ENCODE measurements at places on chromosomes 1 and 21. TPM values are rescaled to one million over a fixed set of nuclear protein-coding genes. Genes with fewer than 3 reads are reported as not detected.

DNA sequence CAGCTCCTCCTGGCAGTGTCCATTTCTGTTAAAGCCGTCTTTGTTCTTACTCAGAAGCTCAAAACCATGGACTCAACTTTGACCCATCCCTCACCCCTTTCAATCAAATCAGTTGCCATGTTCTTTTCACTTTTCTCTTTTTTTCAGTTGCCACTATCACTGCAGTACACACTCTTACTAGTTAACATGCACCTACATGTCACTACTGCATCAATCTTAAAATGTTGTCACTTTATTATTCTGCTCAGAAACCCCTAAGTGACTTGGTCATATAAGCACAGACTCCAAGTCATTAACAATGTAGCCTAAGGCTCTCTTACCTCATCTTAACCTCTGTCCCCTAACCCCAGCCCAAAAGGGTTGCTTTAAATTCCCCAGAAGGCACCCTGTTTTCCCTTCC, 9.0 kb downstream of the ZNF697 start:
- no peak for DNase-seq

GRCh38 chr1:229474509-229474908, 33.6 kb downstream of the NUP133 start:
- no peak for DNase-seq

DNA sequence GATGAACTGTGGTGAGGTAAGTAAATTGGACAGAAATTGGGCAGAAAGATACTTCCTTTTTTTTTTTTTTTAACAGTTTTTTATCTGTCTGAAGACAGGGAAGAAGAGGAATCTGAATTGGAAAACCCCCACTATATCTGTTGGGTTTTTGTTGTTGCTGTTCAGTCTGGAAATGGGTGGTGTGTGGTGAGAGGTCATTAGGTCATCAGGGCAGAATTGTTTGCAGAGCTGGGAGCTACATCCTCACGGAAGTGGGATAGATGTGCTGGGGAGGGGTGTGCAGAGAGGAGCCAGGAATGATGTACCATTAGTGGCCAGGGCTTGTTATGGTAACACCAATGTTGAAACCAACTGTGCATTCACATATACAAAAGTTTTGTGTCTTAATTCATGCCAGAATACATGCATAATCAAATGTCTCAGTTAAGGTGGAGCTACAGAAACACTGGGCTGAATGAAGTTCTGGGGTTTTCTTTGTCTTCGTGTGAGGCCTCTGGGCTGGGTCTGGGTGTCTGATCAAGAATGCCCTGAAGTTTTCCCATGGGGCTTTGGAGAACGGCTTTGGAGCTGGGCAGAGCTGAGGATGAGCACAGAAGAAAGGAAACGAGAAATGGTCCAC, 12.4 kb downstream of the USP25 start:
- no peak for DNase-seq

ANGPTL3 gene
- total RNA-seq: not detected

DNA sequence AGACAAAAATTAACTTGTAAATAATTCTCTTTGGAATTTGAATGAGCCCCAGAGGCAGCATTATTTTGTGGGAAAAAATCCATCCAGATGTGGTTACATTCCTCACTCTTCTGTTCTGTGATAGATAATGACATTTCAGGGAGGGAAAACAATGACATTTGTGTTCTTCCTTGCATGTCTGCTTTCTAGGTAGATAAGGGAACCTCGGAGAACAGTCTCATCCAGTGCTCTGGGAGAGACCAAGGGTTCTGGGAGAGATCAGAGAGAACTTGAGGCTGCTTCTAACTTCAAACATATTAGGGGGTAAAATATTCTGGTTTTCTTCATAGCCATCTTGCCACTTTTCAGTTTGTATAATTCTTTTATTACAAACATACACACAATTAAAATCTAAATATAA, 269.2 kb downstream of the NEGR1 start:
- DNase-seq: no peak

ZYG11A gene
- 0.74 TPM for total RNA-seq

GRCh38 chr1:33374336-33375105, 53.6 kb upstream of the A3GALT2 start:
- DNase-seq: no peak

NMNAT2 gene
- total RNA-seq: 1.7 TPM

DNA sequence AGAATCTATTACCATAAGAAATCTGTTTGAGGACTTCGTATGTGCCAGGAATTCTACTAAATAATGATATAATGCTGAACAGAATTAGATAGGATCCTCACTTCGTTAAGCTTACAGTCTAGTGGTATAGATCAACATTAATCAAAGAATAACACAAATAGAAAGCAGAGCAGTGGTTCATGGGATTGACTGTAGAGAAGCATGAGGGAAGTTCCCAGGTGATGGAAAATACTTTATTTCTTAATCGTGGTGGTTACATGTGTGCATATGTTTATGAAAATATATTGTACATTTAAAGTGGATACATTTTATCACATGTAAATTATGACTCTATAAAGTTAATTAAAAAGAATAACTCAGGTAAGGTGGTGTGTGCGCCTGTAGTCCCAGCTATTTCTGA, 110.5 kb downstream of the OSBPL9 start:
- no peak for DNase-seq

RAD54L gene
- 8.1 TPM for total RNA-seq

DNA sequence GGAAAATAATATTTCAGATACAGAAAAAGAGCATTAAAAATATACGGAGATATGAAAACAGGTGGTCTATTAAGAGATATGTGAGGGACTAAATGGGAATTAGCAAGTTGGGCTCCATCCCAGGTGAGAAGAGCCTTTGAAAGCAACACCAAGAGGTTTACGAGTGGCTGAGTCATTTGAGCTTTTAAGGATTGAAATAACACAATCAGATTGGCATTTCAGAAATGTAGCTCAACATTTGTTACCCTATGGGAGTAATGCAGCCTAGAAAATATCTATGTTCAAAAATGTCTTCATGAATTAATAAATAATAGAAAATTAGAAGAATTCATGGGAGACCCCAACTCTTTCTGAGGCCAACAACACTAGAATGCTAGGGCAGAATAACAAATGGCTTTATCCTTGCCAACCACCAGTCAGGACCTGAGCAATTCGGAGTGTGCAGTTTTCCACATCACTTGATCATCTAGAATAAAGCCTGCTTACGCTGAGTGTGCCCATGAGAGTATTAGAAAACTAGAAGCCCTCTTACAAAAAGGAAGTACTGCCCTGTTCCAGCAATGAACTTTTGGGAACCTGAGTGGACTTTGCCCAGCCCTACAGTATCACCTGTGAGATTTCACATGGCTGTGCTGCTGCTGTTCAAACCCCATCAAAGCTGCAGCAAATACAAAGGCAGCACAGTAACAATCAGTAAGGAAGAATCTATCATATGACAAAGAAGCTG, 538.0 kb upstream of the CAMK1G start:
- DNase-seq: no peak

DNA sequence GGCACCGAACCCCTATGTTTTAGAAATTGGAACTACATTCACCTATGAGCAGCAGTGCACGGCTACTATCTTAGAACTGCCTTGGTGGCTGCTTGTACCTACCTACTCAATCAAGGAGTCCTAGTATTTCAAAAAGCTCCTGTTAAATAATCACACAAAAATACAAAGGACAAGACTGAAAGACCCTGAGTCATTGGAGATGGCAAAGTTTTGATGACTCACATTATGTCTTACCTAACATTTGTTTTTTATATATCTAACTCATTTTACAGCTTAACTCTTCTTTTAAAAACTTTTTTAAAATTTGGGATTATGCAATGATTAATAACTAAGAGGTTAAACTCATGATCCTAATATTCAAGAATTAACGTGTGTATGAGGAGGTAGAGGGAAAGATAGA, 1206.0 kb upstream of the TMPRSS15 start:
- no peak for DNase-seq

GRCh38 chr1:236522937-236523703, 662 bp upstream of the LGALS8 start:
- DNase-seq: no peak

GRCh38 chr1:39617488-39618049, 21.9 kb downstream of the HEYL start:
- DNase-seq: no peak

DNA sequence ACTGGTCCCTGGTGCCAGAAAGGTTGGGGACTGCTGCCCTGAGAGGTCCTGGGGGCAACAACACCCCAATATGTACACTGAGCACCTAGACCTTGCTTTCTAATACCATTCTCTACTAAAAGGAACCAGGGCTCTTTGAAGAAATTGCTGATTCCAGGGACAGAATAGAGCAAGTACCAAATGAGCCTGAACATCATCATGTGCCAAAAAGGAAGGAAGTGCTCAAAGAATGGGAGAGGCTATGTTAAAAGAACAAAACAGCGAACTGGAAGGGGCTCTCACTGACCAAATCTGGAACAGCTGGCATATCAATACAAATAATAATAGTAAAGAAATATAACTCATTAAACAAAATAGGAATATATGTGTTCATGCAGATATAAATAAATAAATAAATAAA, 50.8 kb downstream of the PIK3R3 start:
- DNase-seq: no peak

GRCh38 chr1:160032165-160032820, 503 bp upstream of the PIGM start:
- DNase-seq: no peak

LCE2B gene
- not detected for total RNA-seq

- no peak for DNase-seq
Observed at GRCh38 chr1:16396591-16396990, 29.5 kb downstream of the SZRD1 start.

- DNase-seq: no peak
Observed at GRCh38 chr1:234750922-234751627, 141.1 kb upstream of the IRF2BP2 start.

LRIG2 gene
- 43.0 TPM for total RNA-seq

- no peak for DNase-seq
Observed at GRCh38 chr1:22971611-22972405, 858 bp downstream of the LACTBL1 start.

GRCh38 chr21:39602076-39602689, 10.6 kb upstream of the B3GALT5 start:
- DNase-seq: no peak

GRCh38 chr1:118486199-118486598, 301.2 kb upstream of the SPAG17 start:
- no peak for DNase-seq

DNA sequence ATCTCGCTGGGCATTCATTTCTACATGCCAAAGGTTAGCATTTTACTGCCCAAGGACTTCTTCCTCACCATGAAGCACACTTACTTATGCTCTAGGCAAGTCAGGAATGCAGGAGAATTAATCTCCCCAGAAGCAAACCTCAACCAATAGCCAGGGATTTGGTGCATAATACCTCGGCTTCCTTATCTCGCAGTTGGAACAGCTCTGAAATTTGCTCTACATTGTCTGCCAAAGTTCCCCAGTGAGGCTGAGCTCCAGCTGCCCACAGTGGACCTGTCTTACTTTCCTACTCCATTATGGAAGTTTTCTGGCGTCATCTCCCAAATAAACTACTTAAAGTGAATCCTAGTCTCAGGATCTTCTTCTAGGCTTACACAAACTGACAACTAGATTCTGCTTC, 57.6 kb upstream of the PPM1J start:
- DNase-seq: no peak

ZMYND12 gene
- total RNA-seq: not detected

GRCh38 chr1:211420389-211420788, 71.6 kb downstream of the RD3 start:
- no peak for DNase-seq

CCDC185 gene
- not detected for total RNA-seq

CENPF gene
- total RNA-seq: 6.4 TPM

DNA sequence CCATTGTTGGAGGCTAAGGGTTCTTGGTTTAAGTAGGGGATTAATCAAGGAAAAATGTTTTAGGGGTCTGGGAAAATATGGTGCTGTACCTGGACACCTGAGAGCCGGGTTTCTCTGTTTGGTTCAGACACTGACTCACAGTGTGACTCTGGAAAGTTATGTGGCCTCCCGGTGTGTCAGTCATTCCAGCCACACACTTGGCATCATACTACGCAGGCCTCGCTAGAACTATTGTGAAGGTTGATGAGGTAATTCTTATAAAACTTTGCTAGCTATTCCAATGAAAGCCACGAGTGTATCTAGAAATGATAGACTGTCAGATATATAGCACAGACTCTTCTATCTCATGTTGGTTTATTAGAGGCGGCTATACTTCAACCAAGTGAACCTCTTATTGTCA, 4.8 kb upstream of the CAMSAP2 start:
- DNase-seq: no peak

KCNN3 gene
- 7.4 TPM for total RNA-seq

DNA sequence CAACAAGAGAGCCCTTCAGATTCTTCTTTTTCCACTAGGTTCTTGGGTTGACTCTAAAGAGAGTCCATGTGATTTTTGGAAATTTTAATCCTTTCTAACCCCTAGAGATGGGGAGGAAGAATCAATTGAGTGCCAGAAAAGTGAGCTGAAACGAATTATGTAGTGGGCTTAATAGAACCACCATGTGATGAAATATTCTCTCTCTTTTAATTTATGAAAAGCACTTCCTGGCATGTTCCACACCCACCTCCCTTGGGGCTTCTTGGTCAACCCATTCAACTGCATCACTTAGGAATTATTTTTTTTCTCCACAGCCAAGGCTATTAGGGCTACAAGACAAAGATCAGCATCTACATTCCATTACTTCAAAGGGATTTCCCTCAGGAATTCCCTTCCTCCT, 79.6 kb downstream of the ZC3H11B start:
- DNase-seq: no peak

GRCh38 chr1:157292809-157293564, 154.8 kb upstream of the ETV3 start:
- DNase-seq: no peak

GJA8 gene
- total RNA-seq: not detected

GRCh38 chr1:24903560-24903954, 26.5 kb downstream of the RUNX3 start:
- DNase-seq: no peak

DNA sequence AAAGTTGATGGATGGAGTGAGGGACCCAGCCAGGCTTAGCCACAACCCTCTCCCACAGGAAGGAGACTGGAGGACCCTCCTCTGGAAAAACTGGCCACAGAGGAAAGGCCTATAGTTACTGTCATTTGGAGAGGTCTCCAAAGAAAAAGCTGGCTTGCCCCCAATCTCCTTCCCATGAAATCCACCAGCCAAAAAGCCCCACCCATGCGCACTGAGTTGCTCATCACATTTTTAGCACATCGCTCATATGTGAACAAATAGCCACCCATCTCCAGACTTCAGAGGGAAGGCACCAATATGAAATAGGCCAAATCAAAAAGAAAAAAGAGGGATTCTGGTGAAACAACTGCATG, 36.9 kb upstream of the QSOX1 start:
- DNase-seq: no peak

All from vagina (tissue), 2 donors.